Activated T-cell treated with anti-CD3 and anti-CD28 coated beads for 4 hours (primary cell): ENCODE measurements at places on chromosomes 12 and 14.

DNA sequence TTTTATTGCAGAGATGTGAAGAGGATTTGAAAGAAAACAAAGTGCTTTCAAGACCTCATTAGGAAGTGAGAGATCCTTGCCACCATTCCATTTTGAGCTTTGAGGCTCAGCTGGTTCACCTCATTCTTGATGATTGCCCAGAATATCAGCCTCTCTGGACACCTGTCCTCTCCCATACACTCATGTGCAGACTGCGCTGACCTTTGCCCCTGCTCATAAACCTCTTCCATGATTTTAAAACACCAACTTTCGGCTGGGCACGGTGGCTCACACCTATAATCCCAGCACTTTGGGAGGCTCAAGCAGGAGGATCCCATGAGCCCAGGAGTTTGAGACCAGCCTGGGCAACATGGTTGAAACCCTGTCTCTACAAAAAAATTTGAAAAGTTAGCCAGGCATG, 8.9 kb downstream of the COX14 start:
- DNase-seq: no peak

DNA sequence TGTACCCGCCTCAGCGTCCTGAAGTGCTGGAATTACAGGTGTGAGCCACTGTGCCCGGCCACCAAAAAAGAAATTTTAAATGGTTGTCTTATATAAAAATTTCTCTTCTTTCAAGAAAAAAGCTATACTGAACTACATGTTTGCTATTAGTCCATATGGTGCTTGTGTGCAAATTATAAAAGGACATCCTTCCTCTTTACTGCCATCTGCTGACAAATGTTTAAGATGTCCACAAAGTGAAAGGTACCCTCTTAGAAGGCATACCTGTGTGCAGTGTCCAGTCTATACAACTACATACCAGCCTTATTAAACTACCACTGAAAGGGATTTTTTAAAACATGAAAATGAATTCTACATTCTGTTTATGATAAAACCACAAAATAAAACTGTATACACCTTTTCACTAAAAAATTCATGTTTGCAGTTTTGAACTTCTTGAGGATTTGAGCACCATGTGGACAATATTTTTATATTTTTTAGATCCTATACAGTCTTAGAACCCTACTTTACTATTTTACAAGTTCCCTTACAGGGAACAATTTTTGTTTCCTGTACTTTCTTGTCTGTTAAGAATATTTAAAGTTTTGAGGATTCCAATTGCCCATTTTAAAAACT, 32.8 kb upstream of the TOMM20L start:
- DNase-seq: no peak

GRCh38 chr14:52266179-52266578, 1.3 kb upstream of the PTGDR start:
- no peak for DNase-seq

GRCh38 chr14:65074449-65075150, 27.7 kb downstream of the MAX start:
- no peak for DNase-seq

GRCh38 chr12:59548930-59549329, 46.9 kb upstream of the SLC16A7 start:
- DNase-seq: no peak

DNA sequence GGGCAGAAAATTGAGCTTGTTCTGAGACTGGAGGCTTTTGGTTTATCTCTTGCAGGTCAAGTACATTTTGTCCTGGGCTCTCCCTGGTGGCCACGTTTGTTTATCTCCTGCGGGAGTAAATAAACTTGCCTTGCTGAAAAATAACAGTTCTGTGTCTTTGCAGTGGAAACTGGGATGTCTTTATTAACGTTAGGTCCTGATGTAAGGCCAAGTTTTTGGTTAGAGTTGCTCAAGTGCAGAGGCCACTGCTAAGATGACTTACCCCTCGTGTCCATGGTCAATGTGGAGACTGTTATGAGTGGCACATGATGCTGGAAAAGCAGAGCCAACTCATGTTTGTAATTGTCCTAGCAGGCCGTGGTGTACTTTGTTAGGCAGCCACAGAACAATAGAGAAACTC, 3.8 kb downstream of the PTPN11 start:
- no peak for DNase-seq

- no peak for DNase-seq
Measured at GRCh38 chr12:89468648-89469326, 55.8 kb downstream of the GALNT4 start.

DNA sequence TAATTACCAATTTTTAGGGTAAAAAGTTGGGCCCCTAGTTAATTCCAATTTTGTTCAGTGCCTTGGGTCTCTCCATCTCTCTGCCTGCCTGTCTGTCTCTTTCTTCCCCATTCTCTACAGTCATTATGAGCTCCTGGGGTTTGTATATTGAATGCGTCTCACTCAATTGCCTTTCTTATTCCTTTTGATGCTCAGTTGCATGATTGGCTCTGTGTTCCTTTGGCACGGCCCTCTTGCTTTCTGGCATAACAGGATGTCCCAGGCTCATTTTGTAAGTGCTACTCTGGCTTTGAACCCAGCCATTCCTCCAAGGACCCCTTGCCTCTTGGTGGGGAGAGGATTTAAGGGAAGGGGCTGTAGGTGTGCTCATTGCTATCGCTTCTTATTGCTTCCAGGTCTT, 35.6 kb downstream of the ZNF664 start:
- no peak for DNase-seq

GRCh38 chr14:74551431-74552371, 58.1 kb downstream of the ISCA2 start:
- no peak for DNase-seq

- no peak for DNase-seq
Measured at GRCh38 chr12:15522574-15523187, 200.4 kb downstream of the PTPRO start.

DNA sequence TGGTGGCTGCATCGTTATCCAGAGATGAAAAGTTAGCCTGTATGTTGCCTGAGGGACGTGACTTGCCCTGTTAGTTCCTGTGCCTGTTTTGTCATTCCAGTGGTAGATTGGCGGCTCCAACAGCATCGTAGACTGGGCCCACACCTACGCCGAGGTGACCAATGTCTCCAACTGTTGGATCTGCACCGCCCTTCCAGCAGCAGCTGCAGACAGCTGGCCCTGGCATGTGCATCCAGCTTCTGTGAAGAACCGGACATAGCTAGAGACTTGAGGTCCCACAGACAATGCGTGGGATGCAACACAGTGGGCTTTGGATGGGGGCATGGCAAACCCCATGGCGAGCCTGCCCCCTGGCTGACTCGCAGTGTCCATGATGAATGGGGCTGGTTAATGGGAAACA, 93.0 kb upstream of the TMPO start:
- no peak for DNase-seq

DNA sequence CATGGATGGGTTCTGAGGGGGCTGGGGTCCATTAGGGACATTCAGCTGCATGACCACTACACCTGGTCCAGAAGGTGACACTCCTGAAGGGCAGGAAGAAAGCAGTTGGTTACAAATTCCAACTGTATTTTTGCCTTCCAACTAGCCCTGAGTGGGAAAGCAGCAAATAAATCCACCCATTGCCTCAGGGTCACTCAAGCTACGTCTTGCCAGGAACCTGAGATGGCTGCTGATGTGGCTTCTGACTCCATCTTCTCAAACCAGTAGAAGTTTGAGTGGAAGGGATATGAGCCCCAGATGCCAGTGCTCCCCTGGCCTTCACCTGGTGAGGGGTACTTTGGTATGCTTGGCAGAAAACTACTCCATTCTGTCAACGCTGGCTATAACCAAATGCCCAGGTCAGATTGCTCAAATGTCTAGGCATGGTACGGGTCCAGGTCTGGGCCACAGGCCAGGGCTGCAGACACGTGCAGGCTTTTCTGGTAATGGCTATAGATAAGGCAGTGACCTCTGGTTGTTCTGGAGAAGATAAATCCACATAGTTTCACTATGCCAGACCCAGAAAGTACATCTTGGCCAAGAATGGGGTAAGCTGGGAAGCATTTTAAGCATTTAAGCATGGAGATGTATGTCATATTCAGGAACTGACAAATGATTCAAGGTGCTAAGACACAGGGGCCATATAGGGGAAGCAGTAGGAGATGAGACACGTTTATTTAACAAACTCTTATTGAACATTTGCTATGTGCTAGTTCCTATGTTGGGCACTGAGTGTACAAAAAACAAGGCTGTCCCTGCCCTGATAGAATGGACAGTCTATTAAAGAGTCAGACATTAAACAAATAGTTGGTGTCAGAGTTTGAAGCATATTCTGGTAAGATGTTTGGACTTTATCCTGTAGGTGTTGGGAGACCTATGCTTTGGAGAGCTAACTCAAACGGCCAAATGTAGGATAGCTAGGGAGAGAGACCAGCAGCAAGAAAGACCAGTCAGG, 8.3 kb upstream of the STAC3 start:
- no peak for DNase-seq

DNA sequence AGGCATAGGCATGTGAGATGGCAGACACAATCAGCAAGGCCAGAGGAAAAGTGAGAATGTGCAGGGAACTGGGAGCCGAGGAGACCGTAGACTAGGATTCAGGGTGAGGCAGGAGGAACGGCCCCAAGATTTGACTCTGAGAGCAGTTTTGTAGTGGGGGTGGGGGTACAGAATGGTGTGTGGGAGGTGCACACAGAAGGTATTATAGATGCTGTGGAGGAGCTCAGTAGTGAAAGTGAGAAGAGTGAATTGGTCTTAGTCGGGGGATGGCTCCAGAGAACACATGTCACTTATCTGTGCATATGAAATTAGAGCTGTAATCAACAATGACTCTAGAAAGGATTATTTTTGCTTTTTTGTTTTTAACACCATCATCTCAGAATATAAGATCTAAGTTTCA, 11.9 kb downstream of the ZNF664 start:
- DNase-seq: no peak
